Panc1 (cell line): ENCODE measurements at places on chromosomes 6 and 20. TPM values are rescaled to one million over a fixed set of nuclear protein-coding genes. Genes with fewer than 3 reads are reported as not detected.

The CDH4 gene
- total RNA-seq = not detected

The ANGPT4 gene
- total RNA-seq = not detected

The TBX18 gene
- 10.1 TPM for total RNA-seq

The KLHDC3 gene
- total RNA-seq = 60.9 TPM

The PXT1 gene
- not detected for total RNA-seq

The PACRG gene
- total RNA-seq = 0.59 TPM

The TMEM200A gene
- total RNA-seq = 0.10 TPM

The ELOVL4 gene
- 0.41 TPM for total RNA-seq

The SSTR4 gene
- not detected for total RNA-seq

The TFEB gene
- 13.3 TPM for total RNA-seq

The RAD21L1 gene
- 1.0 TPM for total RNA-seq

The QKI gene
- 176 TPM for total RNA-seq

The ZNF165 gene
- total RNA-seq = 4.2 TPM

The PLA2G7 gene
- 0.41 TPM for total RNA-seq

The ANKS1A gene
- 14.4 TPM for total RNA-seq

The SDHAF4 gene
- 14.4 TPM for total RNA-seq

The TPD52L1 gene
- 2.9 TPM for total RNA-seq

The IMPG1 gene
- total RNA-seq = not detected

The HUS1B gene
- total RNA-seq = 0.74 TPM

The CAGE1 gene
- total RNA-seq = not detected

The SLC22A16 gene
- total RNA-seq = not detected

The TCF21 gene
- not detected for total RNA-seq

The PI3 gene
- total RNA-seq = not detected

The OR2H1 gene
- not detected for total RNA-seq

The LKAAEAR1 gene
- 0.67 TPM for total RNA-seq

The TINAG gene
- total RNA-seq = not detected

The RAET1G gene
- 1.2 TPM for total RNA-seq

The DEFB132 gene
- 0.10 TPM for total RNA-seq

The SALL4 gene
- 1.6 TPM for total RNA-seq

The HCK gene
- total RNA-seq = 0.98 TPM

The TMEM14B gene
- 180 TPM for total RNA-seq

The ZSCAN16 gene
- total RNA-seq = 5.3 TPM

The ZSCAN12 gene
- 3.2 TPM for total RNA-seq

The MYBL2 gene
- 138 TPM for total RNA-seq

The TFB1M gene
- total RNA-seq = 32.0 TPM

The SLC22A7 gene
- total RNA-seq = not detected

The PSMB9 gene
- 41.5 TPM for total RNA-seq

The NSFL1C gene
- 151 TPM for total RNA-seq

The TNFAIP3 gene
- 15.0 TPM for total RNA-seq

The PABPC1L gene
- total RNA-seq = 102 TPM

The SLC35F1 gene
- not detected for total RNA-seq

The CBFA2T2 gene
- total RNA-seq = 16.3 TPM

The ENPP1 gene
- total RNA-seq = 6.8 TPM

The APOBEC2 gene
- not detected for total RNA-seq
